ENCODE measurements at places on chromosomes 6 and 20. TPM values are rescaled to one million over a fixed set of nuclear protein-coding genes. Genes with fewer than 3 reads are reported as not detected.

NPEPL1 gene
- 69.3 TPM for total RNA-seq

HLA-DQA2 gene
- 0.64 TPM for total RNA-seq

NMBR gene
- total RNA-seq, result not detected

OR2H1 gene
- total RNA-seq, result not detected

DNA sequence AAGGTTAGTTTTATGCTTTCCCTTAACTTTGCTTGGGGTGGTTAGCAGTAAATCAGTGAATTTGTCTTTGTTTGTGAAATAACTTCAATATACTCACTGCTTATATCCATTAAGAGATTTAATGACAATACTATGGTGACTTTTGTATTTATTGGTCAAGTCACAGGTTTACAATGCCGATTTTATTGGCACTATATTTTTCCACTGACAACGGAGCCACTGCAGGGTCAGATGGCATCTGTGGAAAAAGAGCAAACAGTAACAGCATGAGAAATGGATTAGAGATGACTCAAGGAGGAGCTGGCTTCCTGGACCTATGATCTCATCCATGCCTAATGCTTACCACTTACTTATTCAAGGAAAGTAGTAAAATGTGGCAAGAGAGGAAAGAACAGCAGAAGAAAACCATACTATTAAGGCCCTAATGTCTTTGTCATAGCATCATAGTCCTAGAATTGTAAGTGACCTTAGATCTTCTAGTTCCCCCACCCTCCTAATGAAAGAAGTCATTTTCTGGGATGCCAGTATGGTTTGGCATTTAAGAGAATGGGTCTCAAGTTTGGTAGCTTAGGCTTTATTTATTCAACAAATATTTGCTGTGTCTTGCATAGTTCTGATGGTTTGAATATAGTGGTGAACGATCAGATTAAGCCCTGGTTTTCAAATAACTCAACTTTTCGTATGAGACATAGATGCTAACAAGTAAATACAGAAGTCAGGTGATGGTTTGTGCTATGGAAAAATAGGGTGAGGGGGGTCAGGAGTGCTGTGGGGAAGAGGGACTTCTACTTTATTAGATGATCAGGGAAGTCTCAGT, 18.5 kb downstream of the RNF144B start:
- H3K4me1 ChIP-seq, result no peaks in the 10 kb centered on the region
- no peaks in the 10 kb centered on the region for H3K36me3 ChIP-seq
- H3K4me3 ChIP-seq, result no peak overlapping the region
- no peaks in the 10 kb centered on the region for H3K27me3 ChIP-seq
- DNase-seq, result no peak
- no peak overlapping the region for H3K27ac ChIP-seq

DNA sequence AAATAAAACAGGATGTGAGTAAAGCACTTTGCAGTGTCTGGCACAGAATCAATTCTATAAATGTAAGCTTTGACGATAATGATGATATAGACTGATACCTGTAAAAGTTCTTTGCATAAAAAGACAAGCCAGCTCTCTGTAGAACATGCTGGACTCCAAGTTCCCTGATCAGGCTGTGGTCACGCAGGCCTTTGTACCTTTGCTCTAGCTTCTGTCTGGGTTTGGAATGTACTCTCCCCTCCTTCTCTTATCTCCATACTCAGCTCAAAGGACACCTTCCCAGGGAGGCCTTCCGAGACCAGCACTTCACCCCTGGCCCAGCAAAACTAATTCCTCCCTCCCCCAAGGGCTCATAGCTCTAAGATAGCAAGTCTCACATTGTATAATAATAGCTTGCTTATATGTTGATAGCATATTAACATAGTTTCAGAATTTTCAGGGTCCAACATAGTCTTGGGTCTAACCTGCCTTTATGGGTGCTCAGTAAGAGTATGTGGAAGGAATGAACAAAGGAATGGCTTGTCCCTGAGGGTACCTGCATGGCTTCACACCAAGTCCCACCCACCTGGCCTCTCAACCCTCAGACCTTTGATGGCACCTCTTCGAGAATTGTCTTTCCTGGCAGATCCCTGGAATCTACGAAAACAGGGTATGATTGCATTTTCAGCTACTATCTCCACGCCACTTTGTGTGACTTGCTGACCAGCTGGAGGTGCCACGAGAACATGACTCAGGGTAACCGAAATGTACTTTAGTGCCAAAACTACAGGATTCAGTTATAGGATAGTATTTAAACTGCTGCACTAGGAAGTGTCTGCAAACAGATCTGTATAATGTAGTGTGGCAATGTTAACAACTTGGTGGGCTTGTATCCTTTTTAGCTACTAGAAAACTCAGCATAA, 41.7 kb upstream of the PIM1 start:
- no peak overlapping the region for H3K27ac ChIP-seq
- no peaks in the 10 kb centered on the region for H3K27me3 ChIP-seq
- no peaks in the 10 kb centered on the region for H3K36me3 ChIP-seq
- DNase-seq, result no peak

- peak overlapping the region; percentile 81 for H3K27ac ChIP-seq
- no peak for DNase-seq
- H3K4me1 ChIP-seq, result peaks cover 22% of the 10 kb centered on the region
- no peaks in the 10 kb centered on the region for H3K27me3 ChIP-seq
- H3K36me3 ChIP-seq, result no peaks in the 10 kb centered on the region
Observed at GRCh38 chr6:119314885-119315272, 34.7 kb downstream of the MAN1A1 start.

DNA sequence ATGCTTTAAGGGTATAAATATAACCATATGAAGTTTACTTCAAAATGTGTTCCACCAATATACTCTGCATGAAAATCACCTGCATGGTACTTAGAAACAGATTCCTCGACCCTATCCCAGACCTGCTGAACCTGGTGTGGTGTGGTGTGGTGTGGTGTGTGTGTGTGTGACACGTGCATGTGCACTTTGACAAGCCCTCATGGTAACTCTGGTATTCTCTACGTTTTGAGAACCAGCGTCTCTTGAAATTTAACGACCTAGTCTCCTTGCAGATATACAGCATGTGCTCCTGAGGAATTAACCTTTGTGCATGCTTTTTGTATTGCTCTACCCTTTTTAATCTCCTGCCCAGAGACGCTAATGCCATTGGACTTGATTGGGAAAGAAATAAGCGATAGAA, 29.5 kb downstream of the GGTLC1 start:
- DNase-seq, result no peak
- no peak overlapping the region for H3K4me3 ChIP-seq
- no peaks in the 10 kb centered on the region for H3K27me3 ChIP-seq
- no peak overlapping the region for H3K27ac ChIP-seq
- H3K36me3 ChIP-seq, result no peaks in the 10 kb centered on the region

- no peaks in the 10 kb centered on the region for H3K36me3 ChIP-seq
- no peaks in the 10 kb centered on the region for H3K4me1 ChIP-seq
- no peak for DNase-seq
- H3K4me3 ChIP-seq, result no peak overlapping the region
Observed at GRCh38 chr6:122726649-122727048, 52.9 kb upstream of the FABP7 start.

DNA sequence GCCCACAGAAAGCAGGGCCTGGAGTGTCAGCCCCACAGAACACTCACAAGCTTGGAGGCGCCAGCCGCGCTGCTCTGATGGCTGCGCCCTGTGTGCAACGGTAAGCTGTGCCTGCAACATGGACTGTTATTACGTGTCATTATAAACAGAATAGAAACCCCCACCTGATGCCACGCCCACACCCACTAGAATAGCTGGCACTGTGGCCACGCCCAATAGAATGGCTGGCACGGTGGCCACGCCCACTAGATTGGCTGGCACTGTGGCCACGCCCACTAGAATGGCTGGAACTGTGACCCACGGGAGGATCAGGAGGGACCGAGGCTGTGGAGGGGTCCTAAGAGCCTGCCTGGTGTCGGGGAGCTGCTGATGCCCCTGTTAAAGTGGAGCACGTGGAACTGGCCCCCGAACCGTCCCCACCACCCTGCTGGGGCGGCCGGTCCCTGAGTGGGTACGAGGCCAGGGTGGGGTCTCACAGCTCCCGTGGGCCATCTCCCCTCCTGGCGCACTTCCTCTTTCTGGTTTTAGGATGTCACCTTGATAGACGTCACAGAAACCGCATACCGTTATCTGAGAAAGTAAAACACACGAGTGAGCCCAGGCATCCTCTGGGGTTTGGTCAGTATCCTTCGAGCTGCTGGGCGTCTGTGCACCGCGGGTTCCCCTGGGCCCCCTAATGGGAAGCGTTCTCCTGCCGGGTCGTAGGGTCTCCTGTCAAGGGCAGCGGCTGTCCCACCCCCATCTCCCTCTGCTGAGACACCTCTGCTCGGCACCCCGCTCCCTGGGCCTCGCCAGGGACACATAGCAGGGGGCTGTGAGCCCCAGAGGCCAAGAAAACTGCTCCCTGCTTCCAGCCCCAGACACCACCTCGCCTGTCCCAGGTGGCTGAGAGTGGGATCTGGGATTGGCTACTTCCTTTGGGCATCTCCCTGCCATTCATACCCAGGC, 25.4 kb downstream of the SLC17A9 start:
- no peaks in the 10 kb centered on the region for H3K27me3 ChIP-seq
- H3K4me3 ChIP-seq, result peak overlapping the region; percentile 57
- peaks cover 62% of the 10 kb centered on the region for H3K4me1 ChIP-seq
- H3K36me3 ChIP-seq, result no peaks in the 10 kb centered on the region
- DNase-seq, result peak; percentile 77
- no peak overlapping the region for H3K27ac ChIP-seq

DNA sequence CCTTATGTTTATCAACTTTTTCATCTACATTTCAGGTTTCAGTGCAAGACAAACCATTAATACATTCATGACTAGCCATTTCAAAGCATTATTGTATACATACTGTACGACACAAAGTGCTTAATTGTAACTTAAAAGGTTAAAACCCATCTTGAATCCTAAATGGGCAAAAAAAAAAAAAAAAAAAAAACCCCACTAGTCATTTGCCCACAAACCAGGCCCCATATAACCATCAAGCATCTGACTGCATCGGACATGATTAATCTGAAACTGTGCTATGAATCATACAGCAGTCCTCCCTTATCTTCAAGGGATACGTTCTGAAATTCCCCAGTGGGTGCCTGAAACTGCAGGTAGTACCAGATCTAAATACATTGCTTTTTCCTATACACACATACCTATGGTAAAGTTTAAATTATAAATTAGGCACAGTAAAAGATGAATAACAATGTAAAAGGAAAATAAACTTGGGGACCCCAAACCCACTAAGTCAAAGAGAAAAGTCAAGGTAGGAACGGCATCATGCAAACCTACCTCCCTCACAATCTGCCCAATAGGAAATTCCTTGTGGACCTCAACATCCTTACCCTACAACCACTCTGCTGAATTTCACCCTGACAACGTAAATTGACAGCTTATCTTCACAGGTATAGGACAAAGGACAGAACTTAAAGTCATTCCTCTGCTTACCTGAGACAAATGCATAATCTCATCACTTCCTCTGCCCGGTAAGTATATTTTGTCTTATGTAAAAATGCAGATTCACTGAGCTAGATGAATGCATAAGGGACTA, 14.3 kb downstream of the B4GALT5 start:
- H3K4me3 ChIP-seq, result no peak overlapping the region
- no peak overlapping the region for H3K27ac ChIP-seq
- no peaks in the 10 kb centered on the region for H3K4me1 ChIP-seq

GRCh38 chr6:155765275-155766194, 309.9 kb upstream of the NOX3 start:
- H3K27me3 ChIP-seq, result no peaks in the 10 kb centered on the region
- no peak overlapping the region for H3K4me3 ChIP-seq
- no peaks in the 10 kb centered on the region for H3K4me1 ChIP-seq
- H3K27ac ChIP-seq, result no peak overlapping the region
- DNase-seq, result no peak
- H3K36me3 ChIP-seq, result no peaks in the 10 kb centered on the region

- H3K4me1 ChIP-seq, result no peaks in the 10 kb centered on the region
- H3K27me3 ChIP-seq, result no peaks in the 10 kb centered on the region
- no peaks in the 10 kb centered on the region for H3K36me3 ChIP-seq
- H3K27ac ChIP-seq, result no peak overlapping the region
- DNase-seq, result no peak
- no peak overlapping the region for H3K4me3 ChIP-seq
Observed at GRCh38 chr6:107555449-107555848, 65.5 kb downstream of the SOBP start.

DNA sequence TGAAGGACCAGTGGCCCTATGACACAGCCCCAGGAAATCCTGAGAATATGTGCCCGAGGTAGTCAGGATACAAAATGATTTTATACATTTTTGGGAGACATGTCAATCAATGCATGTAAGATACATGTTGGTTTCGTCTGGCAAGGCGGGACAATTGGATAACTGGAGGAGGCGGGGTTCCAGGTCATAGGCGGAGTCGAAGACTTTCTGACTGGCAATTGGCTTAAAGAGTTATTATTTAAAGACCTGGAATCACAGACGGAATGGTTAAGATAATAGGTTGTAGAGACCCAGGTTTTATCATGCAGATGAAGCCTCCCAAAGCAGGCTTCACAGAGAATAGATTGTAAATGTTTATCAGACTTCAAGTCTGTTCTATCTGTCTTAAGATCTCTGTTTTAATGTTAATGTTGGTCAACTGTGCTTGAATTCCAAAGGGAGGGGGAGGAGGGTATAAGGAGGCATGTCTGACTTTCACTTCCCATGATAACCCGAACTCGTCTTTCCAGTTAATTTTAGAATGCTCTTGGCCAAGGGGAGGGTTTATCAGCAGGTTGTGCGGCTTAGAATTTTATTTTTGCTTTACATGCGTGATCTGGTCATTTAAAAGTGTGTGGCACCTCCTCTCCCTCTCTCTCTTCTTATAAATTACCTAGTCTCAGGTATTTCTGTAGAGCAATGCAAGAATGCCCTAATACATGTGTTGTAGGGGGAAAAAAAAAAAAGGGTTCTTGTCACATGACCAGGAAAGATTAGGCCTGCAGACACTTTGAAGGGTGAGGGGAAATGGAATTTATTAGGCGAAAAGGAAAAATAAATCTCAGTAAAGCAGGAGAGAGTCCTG, 230.7 kb downstream of the NFATC2 start:
- H3K27me3 ChIP-seq, result no peaks in the 10 kb centered on the region
- no peak overlapping the region for H3K4me3 ChIP-seq
- H3K27ac ChIP-seq, result no peak overlapping the region
- peaks cover 2% of the 10 kb centered on the region for H3K4me1 ChIP-seq

DNA sequence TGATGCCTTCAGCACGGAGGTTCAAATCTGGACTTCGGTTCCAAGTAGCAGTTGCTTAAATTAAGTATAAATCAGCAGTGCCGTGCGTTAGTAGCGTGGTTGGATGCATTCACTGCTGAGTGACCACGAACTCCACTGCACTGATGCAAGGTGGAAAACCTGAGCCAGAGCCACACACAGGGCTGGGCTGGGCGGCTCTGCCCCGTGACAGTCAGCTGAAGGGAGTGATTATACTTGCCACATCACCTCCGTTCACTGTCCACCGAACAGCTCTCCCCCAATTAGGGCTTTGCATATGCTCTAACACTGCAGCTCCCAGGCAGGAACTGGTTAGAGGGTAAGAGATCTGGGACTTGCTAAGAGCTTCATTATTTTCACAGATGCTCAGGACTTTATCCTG, 22.2 kb downstream of the PPP1R3G start:
- H3K27me3 ChIP-seq, result no peaks in the 10 kb centered on the region
- H3K27ac ChIP-seq, result no peak overlapping the region
- DNase-seq, result no peak
- no peaks in the 10 kb centered on the region for H3K4me1 ChIP-seq
